ENCODE measurements at places on chromosomes 16 and 17. TPM values are rescaled to one million over a fixed set of nuclear protein-coding genes. Genes with fewer than 3 reads are reported as not detected.

Gene SPNS3
- total RNA-seq: 0.69 TPM

Gene BPTF
- total RNA-seq: 61.8 TPM

Gene EPX
- not detected for total RNA-seq

DNA sequence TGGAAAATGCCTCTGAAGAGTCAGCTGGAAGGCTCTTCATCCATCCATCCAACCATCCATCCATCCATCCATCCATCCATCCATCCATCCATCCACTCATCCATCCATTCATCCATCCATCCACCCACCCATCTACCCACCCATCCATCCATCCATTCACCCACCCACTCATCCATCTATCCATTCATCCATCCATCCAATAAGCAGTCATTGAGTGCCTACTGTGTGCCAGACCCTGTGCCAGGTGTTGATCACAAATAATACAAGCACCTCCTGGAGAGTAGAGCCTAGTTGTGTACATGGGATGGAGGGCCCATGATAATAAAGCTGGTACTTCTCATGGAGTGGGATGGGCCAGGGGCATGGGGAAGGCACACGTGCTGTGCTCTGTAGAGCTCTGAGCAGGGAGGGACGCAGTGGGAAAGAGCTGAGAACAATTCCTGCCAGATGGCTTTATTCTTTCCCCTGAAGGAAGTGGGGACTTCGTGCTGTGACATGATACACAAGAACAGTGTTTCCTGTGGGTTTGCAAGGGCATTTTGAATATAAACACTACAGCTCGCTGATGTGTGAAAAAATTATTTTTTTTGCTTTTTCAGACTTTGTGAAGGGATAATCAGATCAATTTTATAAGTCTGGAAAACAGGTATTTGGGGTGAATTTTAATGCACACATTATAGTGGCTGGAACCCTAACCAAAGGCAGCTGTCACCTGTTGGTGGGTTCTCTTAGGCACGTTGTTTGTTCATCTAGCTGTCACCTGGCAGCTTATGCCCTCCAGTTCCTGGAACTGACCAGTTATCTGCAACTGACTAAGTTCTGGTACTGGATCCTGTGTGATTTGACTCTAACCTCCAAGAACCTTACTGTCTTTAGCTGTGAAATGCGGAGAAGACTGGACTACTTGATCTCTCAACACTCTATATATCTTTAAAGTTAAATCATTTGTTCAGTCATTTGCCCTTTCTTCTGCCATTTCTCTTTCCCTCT lies 61.3 kb downstream of the PRKCB start:
- no peak for DNase-seq

DNA sequence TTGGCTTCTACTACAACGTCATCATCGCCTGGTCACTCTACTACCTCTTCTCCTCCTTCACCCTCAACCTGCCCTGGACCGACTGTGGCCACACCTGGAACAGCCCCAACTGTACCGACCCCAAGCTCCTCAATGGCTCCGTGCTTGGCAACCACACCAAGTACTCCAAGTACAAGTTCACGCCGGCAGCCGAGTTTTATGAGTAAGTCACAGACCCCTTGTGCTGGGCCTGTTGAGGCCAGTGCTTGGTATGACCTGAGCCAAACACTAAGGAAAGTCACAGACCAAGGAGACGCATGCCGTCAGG lies 16.1 kb downstream of the SLC6A2 start:
- no peak for DNase-seq

DNA sequence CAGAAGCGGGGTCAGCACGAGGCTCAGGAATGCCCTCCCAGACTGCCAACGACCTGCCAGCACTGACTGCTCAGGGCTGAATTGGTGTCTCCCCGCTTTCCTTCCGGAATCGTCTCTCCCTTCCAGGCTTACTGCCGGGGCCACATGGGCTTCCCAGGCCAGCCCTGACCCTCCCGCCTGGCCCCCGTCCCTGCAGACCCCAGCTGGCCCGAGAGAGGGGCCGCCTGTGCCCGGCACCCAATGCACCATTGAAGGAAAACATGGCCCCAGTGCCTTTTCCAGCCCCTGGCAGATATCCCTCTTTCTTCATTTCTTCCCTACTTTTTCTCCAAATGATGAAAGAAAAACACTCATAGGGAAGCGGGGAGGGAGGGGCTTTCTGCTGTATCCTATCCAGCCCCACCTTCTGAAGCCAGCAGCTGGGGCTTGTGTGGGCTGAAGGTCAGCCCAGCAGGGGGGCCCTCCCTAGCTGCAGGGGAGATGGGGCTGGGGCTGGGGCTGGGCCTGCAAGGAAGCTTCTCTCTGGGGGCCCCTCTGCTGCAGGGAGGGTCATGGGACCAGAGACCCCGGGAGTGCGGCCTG lies 25.9 kb downstream of the ZNF469 start:
- DNase-seq: no peak

DNA sequence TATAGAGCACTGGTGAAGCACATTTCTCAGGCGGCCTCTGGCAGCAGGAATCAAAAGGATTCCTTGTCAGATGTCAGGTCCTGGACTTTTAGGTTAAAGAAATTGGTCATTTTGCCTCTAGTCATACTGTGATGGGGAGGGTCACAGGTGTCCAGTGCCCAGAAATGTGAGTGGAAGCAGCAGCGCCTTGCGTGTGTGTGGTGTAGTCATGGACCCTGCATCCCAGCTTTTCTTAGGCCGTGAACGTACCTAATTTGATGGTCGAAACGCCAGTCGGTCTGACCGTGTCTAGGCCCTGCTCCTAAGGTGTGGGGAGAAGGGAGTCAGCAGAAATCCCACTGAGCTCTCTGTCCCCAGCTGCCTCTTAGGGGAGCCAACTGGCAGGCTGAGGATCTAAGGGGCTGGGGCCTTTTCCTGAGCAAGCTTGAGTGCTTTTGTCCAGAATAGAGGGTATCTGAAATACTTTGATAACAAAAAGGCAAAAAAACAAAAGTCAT lies 32.0 kb downstream of the POLR3E start:
- DNase-seq: no peak

DNA sequence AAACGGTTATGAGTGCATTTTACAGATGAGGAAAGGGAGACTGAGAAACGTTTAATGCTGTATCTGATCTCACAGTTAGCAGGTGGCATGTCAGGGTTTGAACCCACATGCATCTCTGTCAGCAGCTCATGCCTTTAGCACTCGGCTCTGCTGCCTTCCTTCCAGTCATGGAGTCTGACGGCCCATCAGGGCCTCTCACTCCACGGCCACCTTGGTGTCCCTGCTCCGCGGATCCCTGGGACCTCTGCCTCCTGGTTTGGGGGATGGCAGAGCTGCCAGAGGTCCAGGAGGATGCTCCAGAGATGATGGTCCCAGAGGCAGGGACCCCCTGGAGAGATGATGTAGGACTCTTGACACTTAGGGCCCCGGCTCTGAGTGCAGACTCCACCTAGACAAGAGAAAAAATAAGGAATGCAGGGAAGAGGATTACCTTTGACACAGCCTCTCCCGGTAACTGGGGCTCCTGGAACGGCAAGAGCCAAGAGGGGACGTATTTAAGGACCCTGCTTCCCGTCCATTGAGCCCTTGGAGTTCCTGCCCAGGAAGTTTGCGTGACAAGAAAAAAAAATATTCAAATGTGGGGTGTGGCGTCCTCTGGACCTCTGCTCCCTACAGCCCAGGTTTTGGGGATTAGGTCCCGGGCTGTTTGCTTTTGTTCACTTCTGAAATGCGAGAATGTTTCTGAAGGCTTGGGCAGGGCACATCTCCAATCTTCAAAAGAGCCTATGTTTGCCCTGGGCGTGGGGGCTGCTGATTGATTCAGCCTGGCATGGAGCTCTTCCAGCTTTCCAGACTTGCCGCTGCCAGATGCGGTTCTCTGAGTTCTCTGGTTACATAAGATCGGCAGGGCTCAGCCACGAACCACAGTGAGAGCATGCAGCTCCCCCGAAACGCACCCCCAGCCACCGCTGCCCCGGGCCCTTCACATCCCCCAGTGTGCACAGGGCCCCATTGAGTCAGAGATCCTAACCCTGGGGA lies at the start of gene ALDH3A1:
Gene ALDH3A1, minus strand, starts transcription at position 470 of the 978 bp plus-strand sequence. CDS start 3,169 bp downstream, outside the sequence.
- DNase-seq: peak; percentile 96

GRCh38 chr16:4233431-4233830 lies 8.4 kb downstream of the SRL start:
- DNase-seq: no peak

GRCh38 chr17:29836643-29837042 lies 93.4 kb downstream of the SSH2 start:
- no peak for DNase-seq

- DNase-seq: peak; percentile 15
Observed at GRCh38 chr17:74432424-74432690, 469 bp downstream of the GPRC5C start.

DNA sequence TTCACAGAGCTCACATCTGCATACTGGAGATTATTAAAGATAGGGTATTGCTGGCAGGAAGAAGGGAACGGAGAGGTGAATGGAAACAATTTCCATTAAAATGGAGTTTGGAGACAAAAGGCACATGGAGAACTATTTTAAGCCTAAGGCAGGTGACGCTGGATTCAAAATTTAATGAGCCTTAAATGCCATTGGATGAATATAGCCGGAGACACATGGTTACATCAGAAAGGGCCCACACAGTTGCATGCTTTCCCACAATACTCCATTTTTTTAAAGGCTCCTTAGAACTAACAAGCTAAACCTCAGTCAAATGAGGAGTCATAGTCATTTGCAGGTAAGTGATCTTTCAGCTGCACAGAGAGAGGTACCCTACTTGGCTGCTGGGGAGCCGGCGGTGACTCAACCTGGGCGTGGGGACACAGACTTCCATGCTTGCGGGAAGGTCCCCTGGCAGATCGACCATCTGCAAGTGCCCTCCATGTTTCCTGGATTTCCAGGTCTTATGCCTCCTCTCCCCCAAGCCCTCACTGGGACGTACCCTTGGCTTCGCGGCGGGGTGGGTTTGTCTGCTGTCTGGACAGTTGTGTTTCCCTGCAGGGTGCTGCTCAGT lies 259.2 kb downstream of the CBLN1 start:
- peak; percentile 43 for DNase-seq

DNA sequence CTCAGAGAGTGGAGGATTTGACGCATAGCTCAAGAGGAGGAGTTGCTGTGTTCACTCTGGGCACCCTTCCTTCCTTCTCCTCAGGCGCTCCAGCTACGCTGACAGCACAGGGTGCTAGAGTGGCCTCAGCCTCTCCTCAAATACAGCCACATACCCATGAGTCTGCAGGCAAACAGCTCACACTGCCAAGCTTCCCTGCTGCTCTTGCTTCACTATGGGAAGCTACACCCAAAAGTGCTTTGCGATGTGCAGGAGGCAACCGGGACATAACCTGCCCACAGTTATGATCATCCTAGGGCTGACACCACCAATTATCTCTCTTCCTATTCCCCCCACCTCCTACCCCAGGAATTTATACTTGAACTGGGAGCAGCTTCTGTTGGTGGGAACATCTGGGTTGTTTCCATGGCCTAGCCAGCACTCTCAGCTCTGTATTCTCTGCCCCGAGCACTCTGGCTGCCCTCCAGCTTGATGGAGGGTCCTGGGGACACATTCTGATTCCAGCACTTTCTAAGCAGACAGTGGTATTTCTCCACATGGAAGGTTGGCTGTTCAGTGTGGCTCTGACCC lies 40.3 kb upstream of the SREBF1 start:
- DNase-seq: no peak

DNA sequence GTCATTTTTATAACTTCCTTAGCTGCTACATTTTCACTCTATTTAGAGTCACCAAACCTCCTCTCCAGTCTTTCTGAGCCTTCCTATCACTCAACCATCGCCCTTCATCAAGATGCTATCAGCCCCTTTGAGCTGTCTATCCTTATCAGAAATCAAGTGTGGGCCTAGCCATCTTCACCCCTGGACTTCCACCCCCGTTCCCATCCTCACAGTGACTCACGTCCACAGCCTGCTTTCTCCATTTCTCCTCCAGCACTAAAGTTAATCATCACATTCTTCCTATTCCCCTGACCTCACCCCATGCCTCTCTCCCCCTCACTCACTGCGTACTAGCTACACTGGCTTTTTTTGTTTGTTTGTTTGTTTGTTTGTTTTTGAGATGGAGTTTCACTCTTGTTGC lies 2.4 kb upstream of the TEKT3 start:
- DNase-seq: peak; percentile 42

DNA sequence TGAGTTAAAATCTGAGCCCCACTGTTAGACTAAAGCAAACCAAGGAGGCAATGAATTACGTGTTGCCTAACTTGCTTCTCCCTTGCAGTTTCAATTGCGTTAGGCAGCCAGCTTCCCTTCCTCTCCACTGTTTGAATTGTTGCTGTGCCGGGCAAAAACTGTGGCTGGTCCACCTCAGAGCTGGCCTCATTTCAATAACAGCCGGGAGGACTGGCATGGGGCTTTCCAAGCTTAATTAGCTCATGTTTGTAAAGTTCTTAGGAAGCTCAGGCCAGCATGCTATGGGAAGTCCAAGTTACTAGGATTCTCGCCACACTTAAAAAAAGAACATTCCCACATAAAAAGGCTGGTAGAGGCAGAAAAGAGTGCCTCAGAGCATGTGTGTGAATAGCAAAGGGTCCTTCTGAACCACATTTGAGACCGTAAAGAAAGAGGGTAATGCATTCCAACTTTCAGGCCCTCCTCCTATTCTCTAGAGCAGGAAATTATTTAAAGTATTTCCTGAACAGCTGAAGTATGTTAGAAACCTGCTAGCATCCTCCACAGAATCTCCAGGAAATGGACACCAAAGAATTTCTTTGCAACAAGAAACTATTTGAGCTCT lies 79.0 kb upstream of the SMURF2 start:
- no peak for DNase-seq

All from PC-3 (cell line).